ENCODE measurements at places on chromosomes 12 and 14.

- peak; percentile 76 for DNase-seq
Measured at GRCh38 chr12:132614861-132615578, 3.6 kb upstream of the P2RX2 start.

DNA sequence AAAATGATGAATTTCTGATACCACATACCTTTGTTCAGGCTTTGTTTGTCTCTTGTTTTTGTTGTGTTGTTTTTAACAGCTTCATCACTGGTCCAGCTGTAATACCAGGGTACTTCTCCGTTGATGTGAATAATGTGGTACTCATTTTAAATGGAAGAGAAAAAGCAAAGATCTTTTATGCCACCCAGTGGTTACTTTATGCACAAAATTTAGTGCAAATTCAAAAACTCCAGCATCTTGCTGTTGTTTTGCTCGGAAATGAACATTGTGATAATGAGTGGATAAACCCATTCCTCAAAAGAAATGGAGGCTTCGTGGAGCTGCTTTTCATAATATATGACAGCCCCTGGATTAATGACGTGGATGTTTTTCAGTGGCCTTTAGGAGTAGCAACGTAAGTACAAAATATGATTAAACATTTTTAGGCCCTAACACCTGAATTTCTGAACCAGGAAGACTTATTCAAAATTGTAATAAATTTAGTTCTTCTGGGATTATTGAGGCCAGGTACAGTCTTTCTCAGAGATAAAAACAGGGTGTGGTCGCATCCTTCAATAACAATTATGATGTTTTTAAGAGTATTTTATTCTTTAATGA lies 22.4 kb downstream of the RXYLT1 start:
- no peak for DNase-seq

GRCh38 chr12:120252071-120252906 lies 13.2 kb downstream of the PXN start:
- no peak for DNase-seq

DNA sequence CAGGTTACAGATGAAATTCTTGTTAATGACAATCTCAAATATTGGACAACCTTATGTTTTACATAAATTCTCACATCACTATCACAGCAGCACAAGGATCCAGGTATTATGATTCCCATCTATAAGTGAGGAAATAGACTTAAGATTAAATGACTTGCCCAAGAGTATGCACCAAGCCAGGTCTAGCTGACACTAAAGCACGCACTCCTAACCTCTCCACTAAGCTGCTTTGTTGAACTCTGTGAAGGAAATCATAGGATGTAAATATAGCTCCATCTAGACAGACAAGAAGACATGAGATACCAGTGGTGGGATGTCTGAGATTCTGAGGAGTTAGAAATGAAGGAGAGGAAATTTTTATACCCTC lies 87.9 kb downstream of the PHLDA1 start:
- DNase-seq, result peak; percentile 74

- no peak for DNase-seq
Measured at GRCh38 chr14:101598571-101599233, 37.4 kb downstream of the DIO3 start.

GRCh38 chr14:54533100-54533499 lies 23.4 kb downstream of the CGRRF1 start:
- DNase-seq, result no peak

GRCh38 chr12:81530352-81530751 lies 228.8 kb downstream of the PPFIA2 start:
- no peak for DNase-seq

DNA sequence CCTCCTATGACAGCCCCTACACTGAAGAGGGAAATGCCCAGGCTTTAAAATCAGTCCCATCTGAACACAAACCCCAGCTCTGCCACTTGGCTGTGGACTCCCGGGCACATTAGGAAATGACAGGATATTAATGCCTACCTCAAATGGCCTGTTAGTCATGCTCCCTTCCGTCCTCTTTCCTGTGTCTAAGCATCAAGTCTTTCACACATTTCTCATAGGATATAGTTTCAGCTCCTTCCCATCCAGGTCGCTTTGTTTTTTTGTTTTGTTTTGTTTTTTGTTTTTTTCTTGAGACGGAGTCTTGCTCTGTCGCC lies 16.1 kb downstream of the PLEK2 start:
- DNase-seq, result no peak

GRCh38 chr12:13097491-13098011 lies 5.9 kb downstream of the GSG1 start:
- no peak for DNase-seq

DNA sequence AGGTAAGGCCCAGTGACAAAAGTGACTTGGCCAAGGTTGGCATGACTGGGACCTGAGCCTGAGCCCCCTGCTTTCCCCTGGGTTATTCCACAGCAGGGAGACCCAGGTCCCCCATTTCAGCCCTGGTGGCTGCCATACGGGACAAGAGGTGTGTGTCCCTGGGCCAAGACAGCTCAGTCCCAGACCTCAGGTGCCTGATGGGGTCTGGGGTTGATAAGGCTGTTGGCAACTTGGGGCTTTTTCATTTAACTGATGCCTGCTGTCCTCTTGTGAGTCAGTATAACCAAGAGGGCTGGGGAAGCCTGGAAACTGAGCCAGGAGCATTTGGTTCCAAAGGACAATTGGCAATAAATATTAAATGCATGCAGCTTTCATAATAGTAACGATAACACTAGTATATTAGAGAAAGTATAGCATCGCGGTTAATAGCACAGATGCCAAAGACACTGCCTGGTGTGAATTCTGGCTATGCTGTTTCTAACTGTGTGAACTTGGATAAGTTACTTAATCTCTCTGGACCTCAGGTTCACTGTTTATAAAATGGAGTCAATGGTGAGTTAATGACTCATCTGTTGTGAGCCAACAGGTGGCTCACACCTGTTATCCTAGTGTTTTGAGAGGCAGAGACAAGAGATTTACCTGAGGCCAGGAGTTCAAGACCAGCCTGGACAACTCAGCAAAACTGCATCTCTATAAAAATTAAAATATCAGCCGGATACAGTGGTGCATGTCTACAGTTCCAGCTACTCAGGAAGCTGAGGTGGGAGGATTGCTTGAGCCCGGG lies 898 bp downstream of the SDSL start:
- DNase-seq, result no peak

DNA sequence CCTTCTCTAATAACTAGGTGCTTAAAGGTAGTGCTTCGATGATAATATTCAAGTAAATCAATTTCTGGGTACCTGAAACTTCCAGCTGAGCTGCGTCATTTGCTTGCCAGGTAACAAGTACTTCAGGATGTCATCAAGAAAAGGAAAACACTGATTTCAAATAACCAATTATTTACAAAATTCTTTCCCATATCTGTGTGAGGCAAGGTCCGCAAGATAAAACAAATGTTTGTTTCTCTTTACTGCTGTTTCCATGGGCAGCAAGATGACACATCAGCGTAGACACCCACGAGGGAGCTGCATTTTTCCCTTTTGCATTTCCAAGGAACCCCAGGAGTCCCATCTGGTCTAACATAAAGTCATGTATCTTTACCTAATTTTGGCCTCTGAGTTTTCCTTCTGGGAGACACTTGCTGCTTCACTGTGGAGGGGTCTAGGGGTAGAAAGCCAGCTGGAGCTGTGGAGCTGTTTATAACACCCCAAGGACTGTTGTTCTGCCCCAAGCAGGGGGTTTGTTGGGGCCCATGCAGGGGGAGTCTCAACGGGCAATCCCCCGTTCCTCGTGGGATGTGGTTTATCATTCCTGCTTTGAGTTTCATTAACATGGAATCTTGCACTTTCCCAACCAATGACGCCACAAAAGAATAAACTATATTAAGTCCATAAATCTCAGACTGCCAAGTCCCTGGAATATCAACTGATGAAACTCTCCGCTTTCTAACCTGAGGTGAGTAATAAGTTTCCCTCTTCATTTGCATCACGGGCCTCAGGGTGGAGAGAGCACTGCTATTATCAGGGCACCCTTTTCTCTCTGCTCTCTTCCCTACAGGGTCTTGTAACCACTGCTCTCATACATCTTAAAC lies 112.8 kb upstream of the PELI2 start:
- DNase-seq, result no peak

DNA sequence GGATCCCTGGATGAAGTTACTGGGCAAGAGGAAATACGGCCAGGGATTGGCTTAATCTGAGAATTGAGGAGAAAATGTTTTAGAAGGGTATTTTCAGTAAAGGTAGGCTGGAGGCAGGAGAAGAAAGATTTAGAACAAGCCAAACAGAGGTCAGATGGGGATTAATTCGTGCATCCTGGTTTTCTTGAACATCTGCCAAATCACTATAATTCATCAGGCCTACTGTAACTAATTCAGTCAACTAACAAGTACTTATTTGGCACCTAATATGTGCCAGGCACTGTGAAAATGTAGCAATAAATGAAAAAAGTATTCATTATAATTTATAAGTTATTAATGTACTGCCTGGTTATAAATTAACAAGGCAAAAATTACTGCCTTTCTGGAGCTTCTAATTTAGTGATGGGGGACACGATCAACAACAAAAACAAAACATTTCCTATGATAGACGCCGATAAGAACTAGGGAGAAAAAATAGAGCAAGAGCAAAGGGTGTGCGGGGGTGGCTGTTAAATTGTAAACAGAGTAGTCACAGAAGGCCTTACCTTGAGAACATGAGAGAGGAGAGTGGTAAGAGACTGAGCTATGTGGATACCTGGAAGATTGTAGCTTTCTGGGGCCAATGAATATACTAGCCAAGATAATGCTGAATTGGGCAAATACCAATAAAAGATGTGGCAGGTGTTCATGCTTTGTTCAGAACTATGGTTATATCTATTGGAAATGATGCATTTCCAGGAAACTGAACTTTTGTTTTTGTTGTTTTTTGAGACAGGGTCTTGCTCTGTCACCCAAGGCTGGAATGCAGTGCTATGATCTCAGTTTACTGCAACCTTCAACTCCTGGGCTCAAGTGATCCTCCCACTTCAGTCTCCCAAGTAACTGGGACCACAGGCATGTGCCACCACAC lies 34.0 kb downstream of the DUSP16 start:
- no peak for DNase-seq

DNA sequence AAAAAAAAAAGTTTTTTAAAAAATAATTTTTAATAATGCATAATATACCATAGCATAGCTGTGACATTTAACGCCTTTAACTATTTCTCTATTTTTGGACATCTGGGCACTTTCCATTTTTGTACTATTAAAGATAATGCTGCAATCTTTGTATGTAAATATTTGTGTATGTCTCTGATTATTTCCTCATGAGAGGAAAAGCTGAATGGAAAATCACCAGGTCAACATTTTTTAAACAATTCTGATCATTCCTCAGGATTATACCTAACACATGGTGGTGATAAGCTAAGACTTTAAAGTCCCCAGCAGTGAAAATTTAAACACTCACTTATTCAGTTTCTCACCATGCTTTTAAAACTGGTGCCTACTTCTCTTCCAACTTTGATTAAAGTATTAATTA lies 31.3 kb upstream of the NR1H4 start:
- DNase-seq, result peak; percentile 63

DNA sequence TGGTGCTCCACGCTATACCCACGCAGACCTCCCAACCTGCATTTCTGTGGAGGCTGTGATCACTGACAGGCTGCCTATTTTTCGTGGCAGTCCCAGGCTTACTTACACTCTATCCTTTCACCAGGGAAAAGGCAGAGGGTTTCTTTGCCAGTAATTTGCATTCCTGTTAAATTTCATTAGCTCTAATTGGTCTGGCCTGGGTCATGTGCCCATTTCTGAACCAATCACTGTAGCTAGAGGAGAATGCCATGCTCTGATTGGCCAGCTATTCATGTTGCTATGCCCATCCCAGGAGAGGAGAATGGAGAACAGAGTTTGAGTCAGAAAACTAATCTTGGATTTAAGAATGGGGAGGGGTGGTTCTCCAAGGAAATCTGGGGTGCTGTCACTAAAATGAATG lies 43.2 kb upstream of the TUNAR start:
- no peak for DNase-seq

GRCh38 chr12:106106892-106107291 lies 31.9 kb downstream of the NUAK1 start:
- no peak for DNase-seq

DNA sequence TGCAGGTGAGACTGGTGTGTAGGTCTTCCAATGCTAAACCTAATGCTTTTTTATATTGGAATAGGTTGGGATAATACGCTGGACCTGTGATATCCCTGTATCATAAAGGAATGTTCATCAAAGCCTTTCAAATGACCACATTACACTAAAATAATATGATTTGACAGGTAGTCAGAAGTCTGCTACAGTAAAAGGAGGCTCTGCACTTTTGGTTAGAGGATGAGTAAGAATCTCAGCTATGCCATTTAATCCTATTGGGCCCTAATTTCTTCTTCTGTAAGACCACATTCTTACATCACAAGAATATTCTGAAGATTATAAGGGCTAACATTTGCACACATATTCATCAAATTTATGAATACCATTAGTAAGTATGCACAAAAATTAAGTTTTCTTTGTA lies 250.5 kb upstream of the FLRT2 start:
- no peak for DNase-seq

GRCh38 chr12:111748867-111749266 lies 17.9 kb upstream of the ALDH2 start:
- DNase-seq, result no peak

GRCh38 chr12:98808243-98808875 lies 163.3 kb downstream of the APAF1 start:
- DNase-seq, result no peak

DNA sequence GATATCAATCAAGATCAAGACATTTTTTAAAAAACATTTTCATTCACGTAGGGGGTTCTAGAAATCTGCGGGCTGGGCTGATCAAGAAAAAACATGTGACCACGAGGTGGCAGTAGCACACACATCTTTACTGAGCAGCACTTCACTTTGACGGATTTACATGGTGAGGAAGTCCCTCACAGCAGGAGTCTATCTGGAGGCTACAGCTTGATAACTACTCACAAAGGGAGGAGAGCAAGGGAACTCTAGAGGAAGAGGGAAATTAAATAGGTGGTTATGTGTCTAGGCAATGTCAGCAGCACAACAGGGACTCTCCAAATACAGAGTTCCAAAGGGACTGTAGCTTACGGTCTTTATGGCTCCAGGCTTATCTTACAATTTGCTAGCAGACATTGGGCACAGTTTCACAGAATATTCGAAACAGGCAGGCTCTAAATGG lies 248.1 kb downstream of the DPY19L2 start:
- DNase-seq, result peak; percentile 36

GRCh38 chr12:42090899-42091298 lies 53.8 kb downstream of the GXYLT1 start:
- DNase-seq, result no peak

GRCh38 chr12:110888256-110888991 lies 32.0 kb downstream of the MYL2 start:
- DNase-seq, result no peak

DNA sequence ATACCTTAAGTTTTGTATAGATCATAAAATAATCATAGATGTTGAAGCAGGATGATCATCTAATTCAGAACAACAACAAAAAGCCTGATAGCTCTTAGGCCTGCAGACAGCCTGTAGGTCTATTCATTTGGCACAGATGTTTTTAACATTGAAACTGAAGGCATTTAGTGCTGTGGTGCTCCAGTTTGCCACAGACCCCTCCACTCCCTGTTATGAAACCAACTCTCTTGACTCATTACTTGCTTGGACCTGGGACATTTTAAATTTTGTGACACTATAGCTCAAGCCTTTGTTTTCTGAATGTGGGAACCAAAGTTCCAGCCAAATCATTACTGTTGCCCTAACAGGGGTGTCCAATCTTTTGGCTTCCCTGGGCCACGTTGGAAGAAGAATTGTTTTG lies 9.1 kb downstream of the PRKCH start:
- DNase-seq, result no peak

- DNase-seq, result peak; percentile 41
Measured at GRCh38 chr14:44963775-44964380, 1.9 kb downstream of the TOGARAM1 start.

GRCh38 chr14:75440733-75441477 lies 13.1 kb downstream of the JDP2 start:
- no peak for DNase-seq
